ENCODE measurements at places on chromosomes 5 and 9. TPM values are rescaled to one million over a fixed set of nuclear protein-coding genes. Genes with fewer than 3 reads are reported as not detected.

DNA sequence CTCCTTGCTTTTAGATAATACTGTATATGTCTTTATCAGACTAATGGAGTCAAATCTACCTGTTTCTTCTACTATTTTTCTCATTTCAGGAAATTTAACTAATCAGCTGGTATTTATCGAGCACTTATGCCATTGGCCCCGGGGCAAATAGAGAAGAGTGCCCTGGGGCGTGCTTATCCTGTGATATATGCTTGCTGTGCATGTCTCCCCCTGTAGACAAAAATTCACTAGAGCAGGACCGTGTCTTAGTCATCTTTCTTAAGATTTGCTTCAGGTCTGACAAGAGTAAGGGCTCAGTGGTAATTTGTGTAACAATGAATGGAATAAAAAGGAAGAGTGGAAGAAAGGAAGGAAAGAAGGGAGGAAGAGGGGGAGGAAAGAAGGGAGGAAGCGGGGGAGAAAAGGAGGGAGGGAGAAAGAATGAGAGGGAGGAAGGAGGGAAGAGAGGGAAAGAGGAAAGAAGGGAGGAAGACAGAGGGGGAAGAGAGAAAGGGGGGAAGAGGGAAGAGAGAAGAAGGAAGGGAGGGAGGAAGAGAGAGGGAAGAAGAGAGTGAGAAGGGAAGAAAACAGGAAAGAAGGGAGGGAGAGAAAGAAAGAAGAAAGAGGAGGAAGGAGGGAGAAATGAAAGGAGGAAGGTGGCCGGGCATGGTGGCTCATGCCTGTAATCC is 295.7 kb upstream of the PANK3 start:
- no peak overlapping the region for H3K27ac ChIP-seq
- no peaks in the 10 kb centered on the region for H3K36me3 ChIP-seq
- no peak overlapping the region for H3K4me3 ChIP-seq

- H3K27me3 ChIP-seq = no peaks in the 10 kb centered on the region
- no peaks in the 10 kb centered on the region for H3K4me1 ChIP-seq
- no peak overlapping the region for H3K4me3 ChIP-seq
- H3K27ac ChIP-seq = no peak overlapping the region
Observed at GRCh38 chr5:75756211-75756610, 39.0 kb upstream of the POC5 start.

- DNase-seq = no peak
- no peak overlapping the region for H3K27ac ChIP-seq
- H3K4me1 ChIP-seq = no peaks in the 10 kb centered on the region
- H3K36me3 ChIP-seq = no peaks in the 10 kb centered on the region
- H3K27me3 ChIP-seq = no peaks in the 10 kb centered on the region
- H3K4me3 ChIP-seq = no peak overlapping the region
Observed at GRCh38 chr5:142057697-142058056, 44.9 kb upstream of the GNPDA1 start.

Gene OMD
- total RNA-seq = 43.3 TPM

Gene IQGAP2
- 13.7 TPM for total RNA-seq

Gene FAM170A
- not detected for total RNA-seq

Data from aorta (tissue), 5 donors.